Stimulated activated CD8-positive, alpha-beta memory T cell treated with anti-CD3 and anti-CD28 coated beads, Interleukin-4, amount 100 ng/mL, for 24 hours (primary cell): ENCODE measurements at places on chromosomes 1 and 21.
A peak's percentile ranks its signal among the peaks of the same experiment; 100 is the strongest.

DNA sequence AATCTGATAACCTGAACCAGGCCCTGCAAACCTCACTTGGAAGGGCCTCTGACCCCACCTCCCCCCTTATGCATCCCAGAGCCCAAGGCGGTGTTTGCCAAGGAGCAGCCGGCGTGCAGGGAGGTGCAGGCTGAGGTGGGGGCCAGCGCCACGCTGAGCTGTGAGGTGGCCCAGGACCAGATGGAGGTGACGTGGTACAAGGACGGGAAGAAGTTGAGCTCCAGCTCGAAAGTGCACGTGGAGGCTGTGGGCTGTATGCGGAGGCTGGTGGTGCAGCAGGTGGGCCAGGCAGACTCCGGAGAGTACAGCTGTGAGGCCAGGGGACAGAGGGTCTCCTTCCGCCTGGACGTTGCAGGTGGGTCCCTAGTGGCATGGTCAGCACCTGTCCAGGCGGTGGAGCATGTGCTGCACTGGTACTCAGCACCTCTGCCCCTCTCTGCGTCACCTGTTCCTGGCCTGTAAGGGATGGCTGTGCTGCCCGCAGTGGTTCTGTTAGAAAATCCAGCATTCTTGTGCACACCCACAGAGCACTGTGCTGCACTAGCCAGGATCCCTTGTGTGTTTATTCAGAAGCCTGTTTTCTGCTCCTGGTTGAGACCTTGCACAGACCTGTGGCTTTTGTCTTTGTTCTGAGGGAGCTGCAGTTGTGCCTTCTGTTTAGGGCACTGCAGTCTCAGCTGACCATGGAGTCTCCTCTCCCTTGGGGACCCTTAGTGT lies 11.6 kb downstream of the OBSCN start:
- DNase-seq, result no peak

- DNase-seq, result no peak
Observed at GRCh38 chr1:246147524-246148461, 359.3 kb downstream of the SMYD3 start.

GRCh38 chr1:237877631-237878030 lies 13.1 kb downstream of the ZP4 start:
- DNase-seq, result no peak

DNA sequence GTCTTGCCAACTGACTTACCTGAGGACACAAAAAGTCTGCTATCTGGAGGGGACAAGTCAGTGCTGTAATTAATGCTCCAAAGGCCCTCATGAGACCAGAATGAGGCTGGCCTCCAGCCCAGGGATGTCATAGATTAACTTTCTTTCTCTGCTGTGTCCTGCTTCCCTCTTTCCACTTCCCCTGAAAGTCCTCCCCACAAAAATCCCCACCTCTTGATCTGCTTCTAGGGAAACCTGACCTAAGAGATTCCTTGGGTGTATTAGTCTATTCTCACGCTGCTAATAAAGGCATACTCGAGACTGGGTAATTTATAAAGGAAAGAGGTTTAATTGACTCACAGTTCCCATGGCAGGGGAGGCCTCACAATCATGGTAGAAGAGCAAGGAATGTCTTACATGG lies 39.2 kb downstream of the RUNX3 start:
- no peak for DNase-seq

DNA sequence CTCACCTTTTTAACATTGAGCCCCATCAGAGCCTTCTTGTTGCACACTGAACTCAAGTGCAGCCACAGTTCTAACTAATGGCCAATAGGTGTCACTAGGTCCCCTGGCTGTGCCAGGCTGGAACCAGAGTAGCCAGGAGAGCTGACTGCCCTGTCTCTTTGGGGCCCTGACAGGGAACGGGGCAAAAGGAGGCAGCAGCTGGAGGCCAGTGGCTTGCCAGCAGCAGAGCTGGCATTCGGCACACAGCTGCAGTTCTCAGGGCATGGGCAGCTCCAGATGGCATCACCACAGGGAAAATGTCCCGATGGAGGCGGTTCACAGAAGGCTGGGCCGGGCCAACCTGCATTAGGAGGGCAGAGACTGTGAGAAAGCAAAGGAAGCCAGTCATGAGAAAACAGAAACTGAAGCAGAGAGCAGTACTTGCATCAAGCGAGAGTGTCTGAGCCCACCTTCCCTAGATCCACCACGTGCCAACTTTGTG lies 188.6 kb downstream of the FCRL5 start:
- DNase-seq, result no peak

DNA sequence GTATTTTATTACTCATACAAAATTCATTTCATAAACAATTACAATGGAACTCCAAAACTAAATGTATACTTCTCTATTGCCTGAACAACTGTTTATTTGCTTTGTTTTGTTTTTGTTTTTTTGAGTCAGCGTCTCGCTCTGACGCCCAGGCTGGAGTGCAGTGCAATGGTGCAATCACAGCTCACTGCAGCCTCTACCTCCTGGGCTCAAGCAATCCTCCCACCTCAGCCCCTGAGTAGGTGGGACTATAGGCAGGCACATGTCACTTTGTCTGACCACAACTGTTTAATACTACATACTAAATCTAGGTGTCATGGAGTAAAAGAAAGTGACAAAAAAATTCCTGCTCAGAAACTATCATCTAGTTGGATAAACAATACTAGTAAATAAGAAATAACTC lies 49.3 kb downstream of the RAB3GAP2 start:
- no peak for DNase-seq

DNA sequence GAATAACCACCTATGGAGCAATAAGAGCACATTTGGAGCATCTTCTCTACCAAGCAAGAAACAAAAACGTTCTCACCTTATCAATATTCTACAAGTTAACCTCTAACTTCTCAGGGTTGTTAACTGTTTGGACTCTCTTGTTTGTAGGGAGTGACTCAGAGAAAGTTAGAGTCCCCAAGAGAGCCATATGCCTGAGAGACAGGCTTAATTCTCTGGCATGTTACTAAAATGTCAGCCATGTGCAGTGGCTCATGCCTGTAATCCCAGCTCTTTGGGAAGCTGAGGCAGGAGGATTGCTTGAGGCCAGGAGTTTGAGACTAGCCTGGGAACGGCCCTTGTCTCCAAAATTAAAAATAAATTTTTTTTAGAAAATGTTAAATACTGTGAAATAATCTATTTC lies 4.2 kb upstream of the HENMT1 start:
- no peak for DNase-seq

DNA sequence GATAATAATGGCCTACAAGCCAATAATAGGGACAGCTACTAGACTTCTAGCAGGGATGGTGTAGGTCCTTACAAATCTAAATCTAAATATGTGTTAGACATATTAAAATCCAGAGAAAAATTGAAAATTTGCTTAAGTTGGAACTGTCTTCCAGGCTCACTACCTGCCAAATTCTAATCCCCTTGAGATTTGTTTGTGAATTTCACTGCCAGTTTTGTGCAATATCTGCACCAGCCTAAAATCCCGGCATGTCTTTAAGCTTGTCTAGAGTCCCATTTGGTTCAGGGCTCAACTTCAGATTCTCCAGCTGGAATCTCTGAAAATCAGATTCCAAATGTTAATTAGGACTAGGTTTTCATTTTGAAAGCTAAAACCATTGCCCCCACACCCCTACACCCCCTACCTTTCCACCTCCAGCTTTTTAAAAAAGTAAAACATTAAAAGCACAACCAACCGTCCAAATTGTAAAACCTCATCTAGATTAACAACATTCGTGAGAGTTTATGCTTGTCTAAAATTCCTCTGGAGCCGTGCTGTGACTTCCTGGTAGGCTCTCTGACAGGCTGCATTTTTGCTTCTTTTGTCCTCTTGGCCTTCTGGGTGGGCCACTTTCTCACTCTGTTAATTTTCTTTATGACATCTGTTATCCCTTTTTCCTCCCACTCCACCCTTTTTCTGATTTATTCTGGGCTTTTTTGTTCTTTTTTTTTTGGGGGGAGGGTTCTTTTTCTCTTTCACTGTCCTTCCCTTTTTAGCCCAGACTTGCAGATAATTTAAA lies 348.7 kb downstream of the PAPPA2 start:
- DNase-seq, result no peak

DNA sequence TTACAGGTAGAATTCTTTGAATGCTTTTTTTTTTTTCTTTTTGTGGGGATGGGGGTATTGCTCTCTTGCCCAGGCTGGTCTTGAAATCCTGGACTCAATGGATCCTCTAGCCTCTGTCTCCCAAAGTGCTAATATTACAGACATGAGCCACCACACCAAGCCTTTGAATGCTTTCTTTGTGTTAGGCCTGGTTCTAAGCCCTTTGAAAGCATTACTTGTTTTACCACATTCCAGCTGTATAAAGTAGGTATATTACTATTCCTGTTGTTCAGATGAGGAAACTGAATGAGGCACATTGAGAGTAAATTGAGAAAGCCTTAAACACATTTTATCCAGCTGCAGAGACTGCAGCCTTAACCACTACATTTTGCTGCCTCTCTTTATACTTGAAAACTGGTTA lies 841.8 kb upstream of the ADGRL4 start:
- no peak for DNase-seq

- no peak for DNase-seq
Observed at GRCh38 chr1:240496941-240497340, 115.0 kb downstream of the GREM2 start.

DNA sequence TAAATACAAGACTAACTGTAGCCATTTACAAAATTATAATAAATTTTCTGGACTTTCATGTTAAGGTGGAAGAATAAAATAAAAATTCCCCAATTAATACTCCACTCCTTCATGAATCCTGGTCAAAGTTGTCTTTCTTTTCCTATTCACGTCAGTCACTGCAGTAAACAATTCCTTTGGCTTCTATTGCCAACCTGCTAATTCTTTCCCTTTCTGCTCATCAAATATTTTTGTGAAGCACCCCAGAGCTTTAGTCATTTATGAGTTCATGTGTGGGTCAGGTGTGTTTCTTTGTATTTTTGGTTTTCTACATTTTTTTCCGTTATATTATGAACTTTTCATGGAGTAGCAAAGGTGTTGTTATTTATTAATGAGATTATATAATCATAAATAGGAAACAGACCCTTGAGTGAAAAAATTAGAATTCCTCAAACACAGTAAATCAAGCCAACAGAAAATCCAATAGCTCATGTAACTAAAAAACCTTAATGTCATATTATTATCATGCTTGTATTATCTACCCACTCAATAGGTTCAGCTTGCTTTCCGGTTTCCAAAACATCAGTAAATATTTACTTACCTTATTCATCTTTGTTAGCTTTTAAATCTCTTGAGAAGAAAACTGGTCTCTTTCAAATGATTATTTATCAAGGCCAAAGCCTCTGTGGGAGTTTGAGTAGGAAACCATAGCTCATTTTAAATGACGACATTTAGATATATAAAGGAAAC lies 29.6 kb upstream of the PLA2G4A start:
- no peak for DNase-seq

DNA sequence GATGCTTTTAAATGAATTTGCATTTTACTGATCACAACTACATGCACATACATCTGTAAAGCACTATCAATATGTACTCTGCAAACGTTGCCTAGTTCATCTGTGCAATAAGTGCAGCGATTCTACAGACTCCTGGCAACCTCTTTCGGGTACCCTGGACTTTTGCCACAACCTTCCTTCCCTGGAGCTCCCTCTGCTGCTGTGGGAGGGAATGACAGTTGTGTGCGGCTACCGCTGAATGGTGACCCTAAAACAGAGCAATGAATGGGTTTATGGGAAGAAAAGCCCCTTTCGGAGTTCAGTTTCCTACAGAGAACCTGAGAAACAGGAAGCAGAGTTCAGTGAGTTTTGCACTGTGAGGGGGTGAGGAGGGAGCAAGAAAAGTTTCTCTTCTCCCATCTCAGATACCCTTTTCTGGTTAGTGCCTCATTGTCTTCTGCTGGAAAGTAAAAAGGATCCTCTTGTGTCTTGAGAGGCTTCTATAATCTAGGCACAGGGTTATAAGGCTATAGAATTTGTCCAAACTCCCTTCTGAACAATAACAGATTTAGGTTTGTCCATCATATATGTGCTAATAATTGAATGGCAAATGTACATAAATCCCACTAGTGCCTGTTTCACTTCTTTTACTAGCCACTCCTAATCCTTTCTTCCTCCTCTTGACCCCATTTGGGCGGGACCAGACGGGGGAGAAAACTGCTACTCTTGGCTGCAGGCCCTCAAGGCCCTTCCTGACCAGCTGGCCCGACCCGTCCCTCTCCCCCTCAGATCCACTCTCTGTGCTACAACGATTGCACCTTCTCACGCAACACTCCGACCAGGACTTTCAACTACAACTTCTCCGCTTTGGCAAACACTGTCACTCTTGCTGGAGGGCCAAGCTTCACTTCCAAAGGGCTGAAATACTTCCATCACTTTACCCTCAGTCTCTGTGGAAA lies 19.8 kb upstream of the SARS1 start:
- peak; percentile 32 for DNase-seq

GRCh38 chr1:170874671-170875070 lies 60.7 kb upstream of the MROH9 start:
- no peak for DNase-seq

DNA sequence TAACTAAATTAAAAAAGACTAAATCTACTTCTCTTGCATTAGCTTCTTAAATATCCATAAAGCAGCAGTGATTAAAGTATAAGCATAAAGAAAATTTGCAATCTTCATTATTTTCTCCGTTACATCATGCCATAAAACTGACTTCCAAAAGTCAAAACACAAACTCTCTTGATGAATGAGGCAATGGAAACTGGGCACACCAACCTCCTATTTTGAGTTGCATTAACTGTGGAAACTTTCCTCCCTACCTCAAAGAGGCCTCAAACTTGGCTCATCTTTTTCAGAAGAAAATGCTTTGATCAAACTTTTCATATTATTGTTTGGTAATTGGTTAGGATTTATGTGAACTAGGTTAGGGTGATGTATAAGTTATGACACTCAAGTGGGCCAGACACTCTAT lies 4.1 kb upstream of the BTG3 start:
- no peak for DNase-seq

DNA sequence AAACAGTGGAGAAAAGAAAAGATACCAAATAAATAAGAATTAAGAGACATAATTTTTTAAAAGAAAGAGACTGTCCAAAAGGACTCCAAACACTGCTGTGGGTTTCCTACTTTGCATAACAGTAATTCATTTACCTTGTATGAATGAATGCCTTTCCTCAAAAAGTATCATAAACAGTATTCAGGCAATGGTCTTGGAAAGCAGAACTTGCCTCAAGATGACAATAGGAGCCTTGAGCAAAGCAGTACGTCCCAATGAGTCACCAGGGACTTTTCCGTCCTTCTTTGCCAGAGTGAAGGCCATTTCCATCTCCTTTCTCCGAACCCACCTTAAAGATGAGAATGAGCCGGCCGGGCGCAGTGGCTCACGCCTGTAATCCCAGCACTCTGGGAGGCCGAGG lies 186.4 kb downstream of the ZBTB18 start:
- no peak for DNase-seq

- no peak for DNase-seq
Observed at GRCh38 chr1:83086346-83086745, 912.6 kb downstream of the TTLL7 start.
